ENCODE measurements at places on chromosomes 2 and 18.
A peak's percentile ranks its signal among the peaks of the same experiment; 100 is the strongest.

- no peaks in the 10 kb centered on the region for H3K36me3 ChIP-seq
- H3K4me3 ChIP-seq: no peak overlapping the region
- peak; percentile 72 for DNase-seq
- peaks cover 10% of the 10 kb centered on the region for H3K4me1 ChIP-seq
- no peaks in the 10 kb centered on the region for H3K27me3 ChIP-seq
These were observed 827.6 kb downstream of the RNF144A start for GRCh38 chr2:7744827-7745226.

GRCh38 chr2:115569547-115569946 lies 1127.1 kb downstream of the DPP10 start:
- no peaks in the 10 kb centered on the region for H3K4me1 ChIP-seq
- DNase-seq: no peak
- no peak overlapping the region for H3K4me3 ChIP-seq
- H3K36me3 ChIP-seq: no peaks in the 10 kb centered on the region
- no peaks in the 10 kb centered on the region for H3K27me3 ChIP-seq

GRCh38 chr2:42164046-42164445 lies 5.1 kb upstream of the EML4 start:
- H3K27ac ChIP-seq: no peak overlapping the region
- H3K36me3 ChIP-seq: no peaks in the 10 kb centered on the region
- DNase-seq: no peak
- peaks cover 6% of the 10 kb centered on the region for H3K4me1 ChIP-seq
- no peak overlapping the region for H3K4me3 ChIP-seq

DNA sequence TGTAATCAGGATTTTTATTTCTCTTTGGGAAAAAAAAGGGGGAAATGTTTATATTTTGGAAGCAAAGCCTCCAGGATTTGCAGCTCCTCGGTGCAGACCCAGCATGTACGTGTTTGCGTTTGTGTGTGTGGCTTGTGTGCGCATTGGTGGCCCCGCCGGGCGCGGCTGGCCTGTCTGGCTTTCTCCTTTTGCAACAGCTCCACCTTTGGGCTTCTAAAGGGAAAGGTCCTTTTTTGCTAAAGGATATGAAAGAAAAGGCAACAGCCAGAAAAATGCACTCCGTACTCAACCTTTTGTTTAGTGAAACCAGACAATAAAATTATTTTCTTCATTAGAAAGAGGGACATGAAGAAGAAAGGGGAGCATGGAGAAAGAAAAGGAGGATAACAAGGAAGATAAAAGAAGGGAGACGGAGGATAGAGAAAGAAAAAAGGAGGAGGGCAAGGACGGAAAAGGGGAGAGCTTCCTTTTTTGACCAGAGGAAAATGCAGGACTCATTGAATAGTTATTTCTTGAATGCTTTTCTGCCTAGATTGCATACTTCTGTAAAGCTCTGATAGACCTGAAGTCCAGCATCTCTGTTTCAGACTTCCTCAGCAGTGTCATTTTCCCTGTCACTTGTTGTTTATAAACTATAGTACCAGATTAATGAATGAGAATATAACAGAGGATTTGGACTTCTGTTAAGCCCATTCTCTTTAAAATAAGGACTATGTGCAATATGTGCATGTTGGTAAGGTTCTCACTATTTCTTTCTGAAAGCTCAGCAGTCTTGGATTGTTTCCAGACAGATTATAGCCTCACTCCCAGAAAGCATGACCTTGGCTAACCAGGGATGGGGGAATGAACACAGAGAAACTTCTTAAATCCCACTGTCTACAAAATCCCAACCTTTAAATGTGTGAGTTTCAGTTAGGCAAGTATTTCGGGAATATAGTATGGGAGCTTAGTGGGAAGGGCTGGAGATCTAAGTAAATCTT lies 563.1 kb upstream of the PIK3C3 start:
- H3K27ac ChIP-seq: no peak overlapping the region
- H3K4me1 ChIP-seq: no peaks in the 10 kb centered on the region
- no peak overlapping the region for H3K4me3 ChIP-seq
- H3K36me3 ChIP-seq: no peaks in the 10 kb centered on the region
- no peak for DNase-seq

All from CD4-positive, alpha-beta memory T cell (primary cell).